GM23338 (cell line): ENCODE measurements at places on chromosomes 1 and 21.

DNA sequence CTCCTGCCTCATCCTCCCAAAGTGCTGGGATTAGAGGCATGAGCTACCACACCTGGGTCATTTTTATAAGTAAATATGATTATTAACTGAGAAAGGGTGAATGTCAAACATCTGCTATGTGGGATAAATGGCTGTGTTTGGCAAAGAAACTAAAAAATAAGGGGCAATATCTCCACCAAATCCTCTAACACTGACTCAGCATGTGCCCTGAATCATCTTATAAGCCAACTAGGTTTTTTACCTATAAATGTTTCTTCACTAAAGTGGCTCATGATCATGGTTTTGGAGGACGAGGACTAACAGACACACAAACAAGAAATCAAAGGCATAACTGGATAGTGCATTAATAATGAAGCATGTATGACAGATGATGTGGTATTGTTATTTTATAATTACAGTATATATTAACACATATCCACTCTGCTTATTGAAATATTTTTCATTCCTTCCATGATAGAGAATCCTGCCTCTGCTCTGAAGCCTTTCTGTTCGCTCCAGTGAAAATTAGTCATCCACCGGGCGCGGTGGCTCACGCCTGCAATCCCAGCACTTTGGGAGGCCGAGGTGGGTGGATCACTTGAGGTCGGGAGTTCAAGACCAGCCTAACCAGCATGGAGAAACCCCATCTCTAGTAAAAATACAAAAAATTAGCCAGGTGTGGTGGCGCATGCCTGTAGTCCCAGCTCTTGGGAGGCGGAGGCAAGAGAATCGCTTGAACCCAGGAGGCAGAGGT lies 11.7 kb upstream of the ARHGAP29 start:
- peaks cover 15% of the 10 kb centered on the region for H3K4me1 ChIP-seq
- H3K27ac ChIP-seq = no peak overlapping the region
- DNase-seq = no peak
- no peak overlapping the region for H3K4me3 ChIP-seq
- H3K27me3 ChIP-seq = peaks cover 94% of the 10 kb centered on the region

DNA sequence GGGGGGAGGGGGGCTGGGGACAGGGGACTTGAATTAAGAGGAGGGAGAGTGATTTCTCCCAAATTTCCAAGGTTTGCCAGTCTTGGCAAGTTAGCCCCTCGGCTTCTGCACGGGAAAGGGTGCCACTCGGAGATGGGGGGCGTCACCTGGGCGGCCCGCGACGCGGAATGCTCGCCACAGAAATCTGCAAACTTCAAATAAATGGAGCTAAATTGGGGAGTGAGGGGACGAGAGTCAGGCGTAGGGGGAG lies 885 bp upstream of the SSBP3 start:
- peaks cover 7% of the 10 kb centered on the region for H3K36me3 ChIP-seq
- no peaks in the 10 kb centered on the region for H3K27me3 ChIP-seq

DNA sequence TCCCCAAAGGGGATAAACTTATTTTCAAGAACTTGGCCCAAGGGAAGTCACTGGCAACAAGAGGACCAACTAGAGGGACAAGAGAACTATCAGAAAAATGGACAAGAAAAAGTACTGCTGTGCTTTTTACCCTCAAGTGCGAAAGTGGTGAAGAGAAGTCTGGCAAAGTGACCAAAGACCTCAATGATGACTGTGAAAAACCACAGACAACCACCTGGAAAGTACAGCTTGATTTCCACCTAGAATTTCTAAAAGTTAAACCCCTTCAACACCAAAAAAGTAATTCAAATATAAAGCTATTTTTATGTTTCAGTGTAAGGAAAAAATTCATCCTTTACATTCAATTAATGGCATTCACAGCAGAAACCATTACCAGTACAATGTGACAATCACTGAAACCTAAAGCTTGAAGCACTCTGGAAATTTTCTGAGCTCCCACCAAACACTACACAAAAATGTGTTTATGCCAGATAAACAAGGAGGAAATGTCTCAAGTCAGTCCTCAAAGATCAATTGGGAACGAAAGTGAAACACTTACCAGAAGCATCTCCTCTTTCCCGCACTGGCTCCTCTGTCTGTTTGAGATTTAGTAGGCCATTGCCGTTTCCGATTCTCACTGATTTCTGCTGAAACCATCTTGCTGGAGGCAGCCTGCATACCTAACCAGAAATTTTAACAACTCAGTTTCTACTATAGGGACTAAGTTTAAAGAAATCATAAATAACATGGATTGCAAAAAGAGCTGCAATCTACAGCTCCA lies 8.3 kb downstream of the SDE2 start:
- no peak for DNase-seq
- H3K36me3 ChIP-seq = peaks cover 64% of the 10 kb centered on the region
- no peaks in the 10 kb centered on the region for H3K4me1 ChIP-seq

GRCh38 chr1:88378560-88378959 lies 305.5 kb upstream of the PKN2 start:
- H3K27ac ChIP-seq = no peak overlapping the region
- no peak for DNase-seq
- no peak overlapping the region for H3K4me3 ChIP-seq
- H3K27me3 ChIP-seq = no peaks in the 10 kb centered on the region

- H3K27ac ChIP-seq = no peak overlapping the region
- H3K4me1 ChIP-seq = no peaks in the 10 kb centered on the region
- DNase-seq = no peak
- 0 out of 2 replicates have a peak, but pooled peaks cover 2% of the 10 kb centered on the region for H3K36me3 ChIP-seq
- no peaks in the 10 kb centered on the region for H3K27me3 ChIP-seq
- H3K4me3 ChIP-seq = no peak overlapping the region
Observed at GRCh38 chr1:117527566-117528102, 78.2 kb upstream of the TENT5C start.

- H3K4me3 ChIP-seq = no peak overlapping the region
- 0 out of 2 replicates have a peak, but pooled peaks cover 3% of the 10 kb centered on the region for H3K4me1 ChIP-seq
- H3K27me3 ChIP-seq = no peaks in the 10 kb centered on the region
- H3K36me3 ChIP-seq = no peaks in the 10 kb centered on the region
- no peak for DNase-seq
- no peak overlapping the region for H3K27ac ChIP-seq
Observed at GRCh38 chr21:25509862-25510261, 97.4 kb downstream of the MRPL39 start.

DNA sequence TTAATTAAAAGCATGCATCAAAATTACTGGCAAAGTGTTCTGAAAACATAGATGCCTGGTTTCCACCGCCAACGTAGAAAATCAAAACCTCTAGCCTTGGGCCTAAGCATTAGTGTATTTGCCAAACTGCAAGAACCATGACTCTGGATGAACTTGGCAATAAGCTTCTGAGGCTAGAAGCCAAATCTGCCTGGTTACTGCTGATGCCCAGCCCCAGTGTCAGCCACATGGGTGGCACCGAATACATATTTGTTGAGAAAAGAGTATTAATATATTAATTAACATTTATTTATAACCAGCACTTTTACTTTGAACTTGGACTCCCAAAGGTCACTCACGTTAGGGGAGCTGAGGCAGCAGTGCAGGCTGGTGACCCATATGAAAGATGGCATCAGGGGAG lies 140.6 kb upstream of the HMGB4 start:
- no peaks in the 10 kb centered on the region for H3K4me1 ChIP-seq
- H3K27me3 ChIP-seq = no peaks in the 10 kb centered on the region
- H3K4me3 ChIP-seq = no peak overlapping the region
- DNase-seq = no peak
- H3K36me3 ChIP-seq = peaks cover 5% of the 10 kb centered on the region; the same call in 1 of the 2 replicates

DNA sequence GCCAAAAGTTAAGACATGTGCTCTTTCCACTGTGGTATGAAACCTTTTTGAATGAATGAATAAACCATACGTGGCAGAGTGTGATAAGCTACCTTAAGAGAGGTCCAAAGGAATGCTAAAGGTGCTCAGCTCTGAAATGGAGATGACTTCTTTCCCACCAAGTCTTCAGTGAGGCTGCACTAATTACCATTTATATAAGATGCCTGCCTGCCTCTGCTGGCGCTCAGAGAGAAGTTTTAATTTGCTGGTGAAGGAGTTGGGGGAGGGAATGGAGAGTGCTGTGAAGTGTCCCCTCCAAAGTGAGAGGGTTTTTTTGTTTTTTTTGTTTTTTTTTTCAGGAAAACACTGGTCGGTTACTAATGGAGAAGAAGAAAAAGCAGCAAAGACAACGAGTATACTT lies 559.0 kb downstream of the OMA1 start:
- H3K4me1 ChIP-seq = peaks cover 47% of the 10 kb centered on the region
- DNase-seq = peak; percentile 30
- no peaks in the 10 kb centered on the region for H3K27me3 ChIP-seq
- 0 out of 2 replicates have a peak overlapping the region, but pooled peaks have one; percentile 27 for H3K27ac ChIP-seq
- no peak overlapping the region for H3K4me3 ChIP-seq

GRCh38 chr1:18160290-18160942 lies 52.8 kb downstream of the IGSF21 start:
- DNase-seq = no peak
- H3K27me3 ChIP-seq = no peaks in the 10 kb centered on the region
- H3K4me1 ChIP-seq = peaks cover 1% of the 10 kb centered on the region; the same call in 1 of the 2 replicates

DNA sequence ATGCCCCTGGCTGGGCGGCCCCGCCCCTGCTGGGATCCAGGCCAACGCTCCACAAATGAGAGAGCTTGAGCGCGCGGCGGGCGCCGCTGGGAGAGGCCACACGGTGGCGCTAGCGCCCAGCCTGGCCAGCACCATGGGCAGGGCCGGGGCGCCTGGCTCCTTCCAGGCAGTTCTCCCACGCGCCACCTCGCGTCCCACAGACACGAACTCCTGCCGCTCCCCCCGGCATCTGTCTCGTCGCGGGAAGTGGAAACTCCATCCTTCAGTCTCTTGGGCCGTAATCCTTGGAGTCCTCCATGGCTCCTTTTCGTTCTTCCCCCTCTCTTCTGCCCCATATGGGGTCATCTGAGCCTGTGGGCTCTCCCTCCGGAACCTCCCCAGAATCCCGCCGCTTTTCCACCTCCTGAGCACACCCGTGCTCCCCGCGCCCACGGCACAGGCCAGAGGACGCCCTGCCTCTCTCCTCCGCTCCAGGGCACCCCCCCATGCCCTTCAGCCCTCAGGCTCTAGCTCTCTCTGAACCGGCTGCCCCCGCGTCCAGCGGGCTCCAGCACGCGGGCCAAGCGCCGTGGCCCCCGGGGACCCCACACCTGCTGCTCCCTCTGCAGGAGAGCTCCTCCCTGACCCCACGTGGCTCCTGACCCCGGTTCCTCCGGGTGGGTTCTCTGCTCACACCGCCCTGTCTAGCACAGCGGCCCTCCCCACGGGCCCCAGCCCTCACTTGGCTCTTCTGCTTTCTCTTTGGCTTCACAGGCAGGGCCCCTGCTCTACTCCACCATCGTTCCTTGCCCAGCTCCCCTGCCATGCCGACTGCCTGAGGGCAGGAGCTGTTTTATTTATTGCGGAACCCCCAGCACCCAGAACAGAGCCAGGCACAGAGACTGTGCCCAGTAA lies 31.9 kb upstream of the EDN2 start:
- H3K4me1 ChIP-seq = peaks cover 8% of the 10 kb centered on the region; the same call in 1 of the 2 replicates
- H3K27me3 ChIP-seq = peaks cover 7% of the 10 kb centered on the region
- H3K4me3 ChIP-seq = peak overlapping the region; percentile 59
- no peaks in the 10 kb centered on the region for H3K36me3 ChIP-seq
- H3K27ac ChIP-seq = no peak overlapping the region

- peak overlapping the region; percentile 69 for H3K4me3 ChIP-seq
- H3K27me3 ChIP-seq = no peaks in the 10 kb centered on the region
- 0 out of 2 replicates have a peak, but pooled peaks cover 7% of the 10 kb centered on the region for H3K36me3 ChIP-seq
Observed at GRCh38 chr1:43979528-43980254, 681 bp downstream of the B4GALT2 start.

DNA sequence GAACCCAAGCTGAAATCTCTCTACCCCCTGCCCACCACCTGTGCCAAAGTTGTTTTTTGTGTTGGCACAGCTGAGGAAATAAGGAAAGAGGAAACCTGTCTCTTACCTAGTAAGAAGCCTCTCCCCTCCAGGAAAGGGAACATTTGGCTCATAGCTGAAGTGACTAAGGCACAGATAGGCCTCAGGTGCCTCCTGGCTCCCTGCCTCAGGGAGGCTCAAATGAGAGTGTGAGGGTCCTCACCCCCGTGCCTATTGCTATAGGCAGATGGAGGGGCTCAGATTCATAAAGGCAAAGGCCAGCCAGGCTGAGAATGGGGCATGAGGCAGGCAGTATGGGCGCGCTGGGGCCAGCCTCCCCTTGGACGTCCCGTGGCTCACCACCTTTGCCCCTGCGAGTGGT lies 7.4 kb downstream of the SLC30A2 start:
- DNase-seq = no peak
- H3K4me3 ChIP-seq = no peak overlapping the region
- no peak overlapping the region for H3K27ac ChIP-seq
- H3K4me1 ChIP-seq = peaks cover 6% of the 10 kb centered on the region; the same call in 1 of the 2 replicates
